Pons (tissue), 1 donor: ENCODE measurements at places on chromosomes 1 and 21.
A peak's percentile ranks its signal among the peaks of the same experiment; 100 is the strongest.

GRCh38 chr1:205451759-205452164, 4.1 kb downstream of the BLACAT1 start:
- no peak for DNase-seq

DNA sequence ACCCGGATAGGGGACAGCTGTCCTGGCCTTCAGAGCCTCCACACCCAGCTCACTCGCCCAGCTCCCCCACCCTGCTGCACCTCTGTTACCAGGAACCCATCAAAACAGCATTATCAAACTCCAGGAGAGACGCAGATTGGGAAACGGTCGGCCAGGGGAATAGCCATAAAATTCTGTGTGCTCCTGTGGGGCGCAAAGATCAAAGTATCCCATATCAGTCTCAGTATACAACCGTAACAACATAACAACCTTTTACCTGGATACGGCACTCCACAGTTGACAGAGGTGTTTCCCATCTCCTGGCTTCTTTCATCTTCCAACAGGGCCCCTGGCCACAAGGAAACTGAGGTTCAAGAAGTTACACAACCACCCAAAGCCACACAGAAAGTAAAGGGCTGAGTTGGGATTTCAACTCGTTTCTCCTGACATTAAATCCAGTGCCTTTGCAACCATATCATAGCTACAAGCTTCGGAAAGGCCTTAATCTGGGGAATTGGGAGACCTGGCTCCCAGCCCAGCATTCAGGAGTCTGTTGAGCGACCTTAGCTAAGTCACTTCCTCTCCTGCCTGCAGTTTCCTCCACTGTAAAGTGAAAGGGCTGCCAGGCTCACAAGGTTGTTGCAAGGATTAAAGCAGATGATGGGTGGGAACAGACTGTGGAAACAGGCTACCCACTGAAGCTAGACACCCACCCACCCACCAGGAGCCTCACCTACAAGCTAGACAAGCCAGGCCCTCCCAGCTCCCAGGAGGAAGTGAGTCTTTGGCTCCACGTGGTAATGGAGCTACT, 8.1 kb upstream of the EPHB2 start:
- no peak for DNase-seq

GRCh38 chr1:165068741-165069140, 287.8 kb downstream of the LMX1A start:
- DNase-seq = peak; percentile 78

- DNase-seq = no peak
Observed at GRCh38 chr1:184740344-184740743, 14.3 kb downstream of the EDEM3 start.

DNA sequence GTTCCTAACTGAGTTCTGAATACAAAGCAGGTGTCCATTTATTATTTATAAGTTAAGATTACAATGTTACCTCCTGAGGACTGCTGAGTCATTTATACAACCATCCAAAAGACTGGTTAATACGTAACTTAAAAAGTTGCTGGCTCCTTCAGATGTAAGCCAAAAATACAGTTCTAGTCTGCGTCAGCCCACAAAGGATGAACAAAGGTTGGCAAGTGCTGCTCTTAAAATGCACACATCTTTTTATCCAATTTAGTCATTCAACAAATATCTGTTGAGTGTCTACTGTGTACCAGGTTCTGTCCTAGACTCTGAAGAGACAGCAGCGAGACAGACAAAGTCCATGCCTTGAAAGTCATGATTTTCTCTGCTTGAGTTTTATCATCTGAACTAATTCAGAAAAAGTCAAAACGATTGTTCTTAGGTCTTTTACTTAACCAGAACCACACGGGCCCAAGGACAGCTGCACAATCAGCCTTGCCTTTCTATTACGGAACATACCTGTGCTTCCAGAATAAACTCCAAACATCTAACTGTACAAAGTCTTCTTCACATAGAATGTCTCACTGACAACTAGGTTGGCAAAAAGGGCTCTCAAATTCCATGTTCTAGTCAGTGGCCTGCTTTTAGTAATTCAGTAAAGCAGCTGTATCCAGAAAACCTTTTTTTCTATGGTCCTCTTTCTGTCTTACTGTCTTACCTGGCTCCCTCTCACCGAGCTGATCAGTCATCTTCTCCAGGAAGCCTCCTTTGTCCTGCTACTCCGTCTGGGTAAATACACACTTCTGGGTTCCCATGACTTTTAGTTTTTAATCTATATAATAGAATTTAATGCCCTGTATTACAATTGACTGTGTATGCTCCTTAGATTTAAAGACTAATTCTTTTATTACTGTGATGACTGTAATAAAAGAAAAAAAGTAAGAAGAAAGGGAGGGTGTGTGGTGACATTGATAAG, 15.5 kb upstream of the CNN3 start:
- no peak for DNase-seq

GRCh38 chr1:66245691-66246090, 288.3 kb upstream of the SGIP1 start:
- no peak for DNase-seq

GRCh38 chr21:36799869-36800268, 101.0 kb downstream of the SIM2 start:
- no peak for DNase-seq
